ENCODE measurements at places on chromosomes 1 and 21.

GRCh38 chr1:110310300-110310699 is 28.9 kb upstream of the RBM15 start:
- H3K4me3 ChIP-seq = no peak overlapping the region
- no peak for DNase-seq
- H3K4me1 ChIP-seq = no peaks in the 10 kb centered on the region
- H3K27ac ChIP-seq = no peak overlapping the region
- H3K27me3 ChIP-seq = no peaks in the 10 kb centered on the region
- no peaks in the 10 kb centered on the region for H3K36me3 ChIP-seq

GRCh38 chr1:10730985-10731384 is 65.5 kb downstream of the CASZ1 start:
- no peak overlapping the region for H3K4me3 ChIP-seq
- no peak overlapping the region for H3K27ac ChIP-seq
- no peaks in the 10 kb centered on the region for H3K4me1 ChIP-seq
- peaks cover 13% of the 10 kb centered on the region for H3K27me3 ChIP-seq

GRCh38 chr1:200468264-200469001 is 58.6 kb upstream of the ZNF281 start:
- H3K36me3 ChIP-seq = no peaks in the 10 kb centered on the region
- H3K27me3 ChIP-seq = peaks cover 53% of the 10 kb centered on the region
- no peak for DNase-seq
- no peak overlapping the region for H3K4me3 ChIP-seq
- peaks cover 23% of the 10 kb centered on the region for H3K4me1 ChIP-seq

DNA sequence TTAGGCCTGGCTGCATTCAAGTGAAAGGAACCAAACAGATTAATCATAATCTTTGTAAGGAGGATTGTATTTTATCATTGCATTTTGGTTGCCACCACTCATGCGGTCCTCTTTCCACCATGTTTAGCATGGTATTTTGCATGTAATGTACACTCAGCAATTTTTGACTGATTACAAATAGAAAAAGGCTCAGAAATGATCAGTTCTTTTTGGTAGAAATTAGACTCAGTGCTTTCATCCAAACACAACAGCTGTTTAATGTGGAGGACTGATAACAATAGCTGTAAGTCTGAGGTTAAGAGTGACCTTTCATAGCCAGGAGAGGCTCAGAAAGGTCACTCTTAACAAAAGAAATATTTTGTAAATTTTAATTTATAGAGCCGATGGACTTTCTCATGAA is 25.3 kb upstream of the DPH5 start:
- no peak overlapping the region for H3K27ac ChIP-seq

DNA sequence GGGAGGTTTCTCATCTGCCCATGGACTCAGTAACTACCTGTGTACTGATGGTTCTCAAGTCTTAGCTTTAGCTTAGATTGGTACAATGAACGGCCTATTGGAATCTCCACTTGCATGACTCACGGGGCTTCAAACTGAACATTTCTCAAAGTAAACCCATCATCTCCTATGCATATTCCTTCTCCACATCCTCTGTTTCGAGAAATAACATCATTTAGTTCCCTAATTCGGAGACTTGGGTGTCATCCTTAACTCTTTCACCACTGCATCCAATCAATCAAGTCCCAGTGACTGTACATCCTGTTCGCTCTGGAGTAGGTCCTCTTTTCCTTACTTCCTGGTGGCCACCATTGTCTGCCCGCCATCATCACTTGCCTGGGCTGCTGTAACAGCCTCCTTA is 55.8 kb downstream of the LGR6 start:
- peaks cover 16% of the 10 kb centered on the region for H3K27me3 ChIP-seq
- H3K27ac ChIP-seq = no peak overlapping the region
- H3K4me1 ChIP-seq = no peaks in the 10 kb centered on the region
- H3K4me3 ChIP-seq = no peak overlapping the region

DNA sequence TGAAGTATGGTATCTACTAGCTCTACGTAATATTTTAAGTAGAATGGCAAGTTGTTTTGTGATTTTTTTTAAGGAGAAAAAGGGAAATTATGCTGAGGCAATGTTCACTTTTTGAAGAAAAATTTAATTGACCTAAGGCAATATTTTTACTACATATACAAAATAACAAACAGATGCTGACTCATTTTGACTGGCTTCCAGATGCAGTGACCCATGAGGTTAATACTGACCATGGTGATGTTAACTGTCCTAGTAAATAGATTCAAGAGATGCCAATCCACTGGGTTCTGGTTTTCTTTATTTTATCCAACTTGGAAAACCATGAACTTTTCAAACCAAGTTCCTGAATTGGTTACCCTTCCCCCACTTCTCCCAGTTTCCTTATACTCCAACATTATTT is 154.9 kb downstream of the CRB1 start:
- H3K27me3 ChIP-seq = peaks cover 4% of the 10 kb centered on the region
- no peak for DNase-seq
- no peaks in the 10 kb centered on the region for H3K36me3 ChIP-seq

- H3K36me3 ChIP-seq = peaks cover 8% of the 10 kb centered on the region
- H3K4me1 ChIP-seq = peaks cover 10% of the 10 kb centered on the region
- H3K27me3 ChIP-seq = peaks cover 3% of the 10 kb centered on the region
- no peak overlapping the region for H3K4me3 ChIP-seq
- DNase-seq = no peak
These were observed 14.0 kb upstream of the MMEL1 start for GRCh38 chr1:2646837-2647236.

DNA sequence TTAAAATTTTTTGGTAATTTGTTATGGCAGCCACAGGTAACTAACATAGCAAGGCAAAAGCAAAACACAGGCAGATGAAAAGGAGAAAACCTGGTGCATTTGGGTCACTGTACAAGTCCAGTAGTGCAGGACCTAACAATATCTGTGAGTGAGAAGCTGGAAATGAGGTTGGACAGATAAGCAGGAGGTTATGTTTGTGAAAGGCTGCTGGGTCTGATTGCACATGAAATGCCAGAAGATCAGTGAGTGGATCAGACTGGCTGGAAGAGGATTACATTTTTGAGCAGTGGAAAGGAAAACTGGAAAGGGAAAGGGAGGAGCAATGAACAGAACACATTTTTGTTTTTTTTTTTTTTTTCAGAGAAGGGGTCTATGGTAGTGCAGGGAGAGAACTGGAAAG is 73.6 kb downstream of the CYYR1 start:
- H3K4me3 ChIP-seq = no peak overlapping the region
- no peak for DNase-seq
- H3K27ac ChIP-seq = no peak overlapping the region
- no peaks in the 10 kb centered on the region for H3K36me3 ChIP-seq

- H3K27ac ChIP-seq = no peak overlapping the region
- no peaks in the 10 kb centered on the region for H3K36me3 ChIP-seq
- no peak for DNase-seq
- peaks cover 51% of the 10 kb centered on the region for H3K27me3 ChIP-seq
- no peak overlapping the region for H3K4me3 ChIP-seq
- H3K4me1 ChIP-seq = peaks cover 3% of the 10 kb centered on the region
These were observed 67.3 kb downstream of the NOS1AP start for GRCh38 chr1:162136760-162137159.

DNA sequence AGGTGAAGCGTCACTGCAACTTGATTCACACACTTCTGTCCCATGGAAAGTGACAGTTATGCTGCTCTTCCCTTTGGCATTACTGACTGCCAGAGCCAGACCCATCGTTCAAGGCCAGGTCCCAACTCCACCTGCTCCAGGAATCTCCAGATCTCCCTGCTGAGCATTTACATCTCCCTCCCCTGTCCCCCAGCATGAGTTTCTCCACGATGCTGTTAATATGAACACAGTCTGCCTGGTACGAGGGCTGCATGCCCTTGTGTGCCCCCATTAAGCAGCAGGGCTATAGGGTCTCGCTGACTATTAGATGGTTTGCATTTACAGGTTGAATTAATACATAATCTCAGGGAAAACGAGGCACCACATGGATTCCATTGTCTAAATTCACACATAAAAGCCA is 4.3 kb downstream of the F3 start:
- no peaks in the 10 kb centered on the region for H3K36me3 ChIP-seq
- H3K27me3 ChIP-seq = peaks cover 51% of the 10 kb centered on the region
- no peak overlapping the region for H3K27ac ChIP-seq
- peaks cover 6% of the 10 kb centered on the region for H3K4me1 ChIP-seq
- DNase-seq = no peak

GRCh38 chr21:16308269-16308668 is 578.5 kb downstream of the USP25 start:
- H3K4me1 ChIP-seq = no peaks in the 10 kb centered on the region
- H3K4me3 ChIP-seq = no peak overlapping the region
- no peak for DNase-seq
- no peak overlapping the region for H3K27ac ChIP-seq

GRCh38 chr1:157104598-157105293 is 5.1 kb upstream of the ETV3L start:
- H3K4me1 ChIP-seq = peaks cover 12% of the 10 kb centered on the region
- no peak overlapping the region for H3K27ac ChIP-seq
- H3K36me3 ChIP-seq = no peaks in the 10 kb centered on the region
- DNase-seq = no peak
- no peak overlapping the region for H3K4me3 ChIP-seq

- H3K27ac ChIP-seq = no peak overlapping the region
- H3K36me3 ChIP-seq = no peaks in the 10 kb centered on the region
- no peaks in the 10 kb centered on the region for H3K4me1 ChIP-seq
These were observed 123.9 kb upstream of the DUSP10 start for GRCh38 chr1:221865808-221866207.

- H3K4me1 ChIP-seq = peaks cover 2% of the 10 kb centered on the region
- no peak overlapping the region for H3K4me3 ChIP-seq
- no peaks in the 10 kb centered on the region for H3K27me3 ChIP-seq
These were observed 32.3 kb downstream of the SLC9A1 start for GRCh38 chr1:27122652-27123051.

DNA sequence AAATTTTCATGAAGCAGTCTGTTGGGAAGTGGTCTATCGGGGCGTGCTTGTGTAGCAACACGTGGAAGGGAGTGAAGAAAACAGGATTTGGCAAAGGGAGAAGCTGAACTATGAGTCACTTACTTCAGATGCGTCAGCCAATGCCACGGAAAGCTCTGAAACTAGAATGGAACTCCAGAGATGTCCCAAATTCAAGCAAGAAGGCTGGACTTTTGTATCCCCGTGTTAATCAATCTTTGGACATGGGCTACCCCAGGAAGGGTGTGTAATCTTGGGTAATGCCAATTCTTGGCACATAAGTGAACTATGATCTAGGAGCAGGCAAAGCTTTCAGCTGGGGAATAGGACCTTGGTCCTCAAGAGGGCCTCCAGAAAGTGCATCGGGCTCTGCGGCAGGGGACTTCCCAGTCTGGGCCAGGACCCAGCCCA is 102.6 kb downstream of the ADSS2 start:
- H3K36me3 ChIP-seq = no peaks in the 10 kb centered on the region
- H3K27me3 ChIP-seq = peaks cover 4% of the 10 kb centered on the region
- H3K4me3 ChIP-seq = no peak overlapping the region
- DNase-seq = peak; percentile 34
- H3K4me1 ChIP-seq = peaks cover 27% of the 10 kb centered on the region

DNA sequence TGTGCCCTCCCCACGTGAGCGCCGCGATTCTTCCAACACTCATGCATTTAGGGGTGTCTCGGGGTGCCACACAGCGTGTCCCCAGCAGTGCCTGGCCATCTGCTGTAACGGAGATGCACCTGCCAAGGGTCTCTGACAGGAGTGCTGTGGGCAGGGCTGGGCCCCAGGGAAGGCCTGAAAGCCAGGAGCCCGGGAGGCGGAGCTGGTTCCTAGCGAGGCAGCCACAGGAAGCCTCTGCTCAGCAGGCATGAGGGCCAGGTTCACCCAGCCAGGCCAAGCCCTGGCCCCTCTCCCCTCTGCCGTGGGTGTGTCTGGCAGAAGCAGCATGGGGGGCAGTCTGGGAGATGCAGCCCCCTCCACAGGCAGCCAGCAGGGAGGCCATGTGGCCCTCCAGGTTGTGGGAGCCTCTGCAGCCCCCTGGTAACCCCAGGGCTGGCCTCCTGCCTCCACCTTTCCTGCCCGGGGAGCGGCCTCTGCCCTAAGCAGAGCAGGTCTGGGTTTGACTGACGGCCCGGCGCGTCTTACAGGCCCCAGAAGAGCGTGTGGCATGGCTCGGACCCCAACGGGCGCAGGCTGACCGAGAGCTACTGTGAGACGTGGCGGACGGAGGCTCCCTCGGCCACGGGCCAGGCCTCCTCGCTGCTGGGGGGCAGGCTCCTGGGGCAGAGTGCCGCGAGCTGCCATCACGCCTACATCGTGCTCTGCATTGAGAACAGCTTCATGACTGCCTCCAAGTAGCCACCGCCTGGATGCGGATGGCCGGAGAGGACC is 30.4 kb downstream of the SLC19A1 start:
- no peaks in the 10 kb centered on the region for H3K36me3 ChIP-seq
- H3K27ac ChIP-seq = no peak overlapping the region
- no peaks in the 10 kb centered on the region for H3K27me3 ChIP-seq
- peaks cover 5% of the 10 kb centered on the region for H3K4me1 ChIP-seq
- DNase-seq = no peak

DNA sequence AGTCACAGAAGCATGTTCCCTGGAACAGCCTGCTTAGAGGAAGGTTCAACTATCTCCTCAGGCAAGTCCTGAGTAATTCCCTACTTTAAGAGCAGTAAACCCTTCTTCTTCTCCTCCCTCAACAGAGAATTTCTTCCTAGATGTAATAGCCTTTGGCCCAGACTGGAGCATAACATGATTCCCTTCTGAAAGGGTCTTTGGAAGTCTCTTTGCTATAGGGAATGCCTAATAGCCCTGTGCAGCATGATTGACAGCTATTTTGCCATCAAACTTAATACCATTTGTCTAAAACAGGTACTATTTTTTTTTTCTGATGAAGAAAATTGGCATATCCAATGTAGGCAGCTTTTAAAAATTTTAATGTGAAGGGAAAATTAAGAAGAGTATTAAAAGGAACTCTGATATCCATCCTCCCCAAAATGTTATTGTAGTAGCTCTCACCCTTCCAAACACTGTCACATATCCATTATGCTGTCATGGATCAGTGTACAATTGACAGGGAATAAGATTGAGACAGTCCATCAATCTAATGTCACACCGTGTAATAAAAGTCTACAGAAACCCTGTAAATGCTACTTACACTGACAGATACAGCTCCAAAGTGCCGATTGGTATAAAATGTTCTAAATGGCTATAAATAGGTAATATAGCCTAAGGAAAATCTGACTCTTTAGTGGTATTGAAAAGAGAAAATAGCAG is 884.6 kb downstream of the TTLL7 start:
- no peak for DNase-seq
- no peak overlapping the region for H3K4me3 ChIP-seq
- H3K36me3 ChIP-seq = peaks cover 1% of the 10 kb centered on the region
- no peaks in the 10 kb centered on the region for H3K27me3 ChIP-seq
- no peak overlapping the region for H3K27ac ChIP-seq
- H3K4me1 ChIP-seq = peaks cover 1% of the 10 kb centered on the region

DNA sequence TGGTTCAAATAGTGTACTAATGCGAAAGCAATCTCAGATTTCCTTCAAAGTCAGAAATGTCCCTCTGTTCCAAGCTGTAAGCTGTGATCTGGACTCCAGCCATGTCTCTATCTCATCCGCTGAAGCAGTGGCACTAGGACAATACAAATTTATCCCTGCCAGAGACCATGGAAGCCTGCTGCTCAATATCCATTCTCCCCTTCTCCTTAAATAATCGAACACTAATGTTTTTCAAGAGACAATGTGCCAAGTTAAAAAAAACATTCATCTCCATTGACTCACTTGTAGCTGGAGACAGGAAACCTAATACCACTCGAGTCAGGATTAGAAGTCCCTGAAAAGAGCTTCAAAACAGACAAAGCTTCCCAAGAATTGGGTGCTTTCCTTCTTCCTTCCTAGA is 38.5 kb upstream of the PGBD5 start:
- peaks cover 37% of the 10 kb centered on the region for H3K27me3 ChIP-seq
- no peaks in the 10 kb centered on the region for H3K36me3 ChIP-seq
- H3K27ac ChIP-seq = no peak overlapping the region
- H3K4me3 ChIP-seq = no peak overlapping the region

GRCh38 chr1:175622362-175622761 is 121.0 kb downstream of the TNR start:
- no peaks in the 10 kb centered on the region for H3K4me1 ChIP-seq
- no peaks in the 10 kb centered on the region for H3K36me3 ChIP-seq
- H3K27me3 ChIP-seq = peaks cover 16% of the 10 kb centered on the region
- H3K4me3 ChIP-seq = no peak overlapping the region
- DNase-seq = no peak
